GM12878 (cell line): ENCODE measurements at places on chromosomes 12 and 14. TPM values are rescaled to one million over a fixed set of nuclear protein-coding genes. Genes with fewer than 3 reads are reported as not detected.

GRCh38 chr14:95495538-95496025, 20.9 kb downstream of the SYNE3 start:
- peak; percentile 94 for DNase-seq

DNA sequence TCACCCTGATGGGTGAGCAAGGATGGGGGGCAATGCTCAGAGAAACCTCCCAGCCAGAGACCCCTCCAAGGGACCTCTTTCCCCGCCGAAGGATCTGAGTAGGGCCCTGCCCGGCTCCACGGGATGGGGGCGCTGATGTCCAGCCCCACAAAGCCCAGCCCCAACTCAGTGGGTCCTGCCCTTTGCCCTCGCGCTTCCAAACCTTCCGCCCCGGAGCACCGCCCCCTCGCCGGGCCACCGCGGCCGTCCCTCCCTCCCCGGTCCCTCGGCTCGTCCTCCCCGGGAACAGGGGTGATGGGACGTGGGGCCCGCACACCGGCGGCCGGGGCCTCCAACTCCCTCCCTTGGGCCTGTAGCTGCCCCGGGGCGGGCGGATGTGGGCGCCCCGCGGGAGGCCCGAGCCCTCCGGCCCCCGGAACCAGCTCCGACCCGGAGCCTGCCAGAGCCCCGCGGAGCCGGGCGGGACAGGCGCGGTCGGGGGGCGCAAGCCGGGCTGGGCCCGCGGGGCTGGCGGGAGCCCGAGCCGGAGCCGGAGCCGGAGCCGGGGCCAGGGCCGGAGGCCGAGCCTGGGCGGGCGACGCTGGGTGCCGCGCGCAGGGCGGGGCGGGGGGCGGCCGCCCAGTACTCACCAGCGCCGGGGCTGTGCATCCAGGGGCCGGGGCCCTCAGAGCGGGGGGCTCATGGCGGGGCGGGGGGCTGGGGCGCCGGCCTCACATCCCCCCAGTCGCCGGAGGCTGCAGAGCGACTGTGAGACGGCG, 386 bp downstream of the HDAC7 start:
- no peak for DNase-seq

- no peak for DNase-seq
Measured at GRCh38 chr12:24982250-24982649, 33.3 kb upstream of the BCAT1 start.

- DNase-seq, result no peak
Measured at GRCh38 chr12:96190413-96191108, 3.6 kb upstream of the ELK3 start.

DNA sequence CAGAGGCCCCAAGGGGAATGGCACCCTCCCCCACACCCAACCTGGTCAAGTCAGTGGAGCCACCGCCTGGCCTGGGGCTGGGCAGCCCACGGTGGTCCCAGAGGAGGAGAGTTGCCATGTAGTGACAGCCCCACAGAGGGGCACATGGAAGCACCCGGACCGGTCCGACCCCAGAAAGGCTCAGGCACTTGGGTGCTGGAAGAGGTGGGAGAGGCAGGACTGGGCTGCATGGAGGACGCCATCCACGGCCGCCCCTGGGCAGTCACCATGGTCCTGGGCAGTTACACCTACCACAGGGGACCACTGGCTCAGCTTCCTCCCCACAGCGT, 37.9 kb upstream of the TMEM179 start:
- no peak for DNase-seq

GRCh38 chr14:92932448-92933395, 9.8 kb downstream of the CHGA start:
- DNase-seq, result no peak

- no peak for DNase-seq
Measured at GRCh38 chr14:55384536-55384935, 27.1 kb downstream of the ATG14 start.

DNA sequence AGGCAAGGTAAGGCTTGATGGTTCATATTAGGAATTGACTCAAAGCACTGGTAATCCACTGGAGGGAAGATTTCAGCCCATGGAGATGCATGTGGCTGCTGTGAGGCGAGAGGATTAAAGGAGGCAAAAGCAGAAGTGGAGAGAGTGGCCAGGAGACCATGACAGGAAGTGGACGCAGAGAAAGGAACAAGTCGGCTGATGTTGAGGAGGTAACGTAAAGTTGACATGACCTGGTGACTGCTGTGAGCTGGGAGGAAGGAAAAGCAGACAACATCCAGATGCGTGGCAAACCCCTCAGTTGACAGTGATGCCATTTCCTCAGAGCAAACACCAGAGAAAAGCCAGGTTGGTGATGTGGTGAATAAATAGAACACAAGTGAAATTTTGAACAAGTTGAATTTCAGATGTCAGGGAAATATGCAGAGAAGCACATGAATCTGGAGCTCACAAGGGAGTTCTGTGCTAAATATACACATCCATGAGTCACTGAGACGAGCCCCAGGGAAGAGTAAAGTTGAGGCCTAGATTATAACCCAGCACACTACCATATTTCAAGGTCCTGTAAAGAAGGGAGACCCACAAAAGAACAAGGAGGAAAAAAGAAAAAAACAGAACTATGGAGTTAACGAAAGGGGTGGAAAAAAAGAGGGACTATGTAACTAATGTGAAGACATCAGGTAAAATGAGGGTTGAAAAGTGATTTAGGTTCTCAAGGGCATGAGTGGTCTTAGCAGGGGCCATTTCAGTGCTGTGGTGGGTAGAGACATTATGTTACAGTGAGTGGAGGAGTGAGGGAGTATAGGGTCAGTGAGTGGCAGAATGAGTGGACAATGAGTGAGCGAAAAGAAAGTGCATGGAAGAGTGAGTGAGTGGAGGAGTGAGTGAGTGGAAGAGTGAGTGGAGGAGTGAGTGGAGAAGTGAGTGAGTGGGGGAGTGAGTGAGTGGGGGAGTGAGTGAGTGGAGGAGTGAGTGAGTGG, 61.6 kb upstream of the GZMB start:
- DNase-seq, result peak; percentile 66

DNA sequence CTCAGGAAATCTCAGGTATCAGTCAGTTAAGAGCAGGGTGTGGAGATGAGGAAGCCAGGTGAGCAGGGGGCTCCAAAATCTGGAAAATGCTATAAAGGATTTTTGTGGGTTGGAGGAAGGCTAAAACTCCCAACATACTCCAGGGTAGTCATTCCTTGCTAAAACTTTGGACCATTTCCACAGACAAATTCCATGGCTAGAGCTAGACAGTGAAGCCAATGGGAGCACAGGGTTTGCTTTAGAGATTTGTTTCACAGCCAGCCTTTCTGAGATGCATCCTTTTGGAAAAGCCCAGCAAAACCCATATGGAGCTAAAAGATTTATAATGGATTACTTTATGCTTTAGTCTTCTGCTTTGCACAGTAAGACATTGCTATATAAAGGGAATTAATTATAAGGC, 146.5 kb downstream of the SAMD4A start:
- DNase-seq, result no peak

The NRXN3 gene
- total RNA-seq, result 2.7 and 3.3 TPM in 2 replicates

The ACOT6 gene
- total RNA-seq, result not detected in 2 replicates

The IL22 gene
- total RNA-seq, result not detected in 2 replicates

The IL31 gene
- not detected in 2 replicates for total RNA-seq

The FAM222A gene
- 0.37 and 0.49 TPM in 2 replicates for total RNA-seq
